T-helper 9 cell (primary cell): ENCODE measurements at places on chromosomes 1 and 21.

GRCh38 chr1:198633675-198634121 is 5.1 kb upstream of the PTPRC start:
- no peak for DNase-seq

DNA sequence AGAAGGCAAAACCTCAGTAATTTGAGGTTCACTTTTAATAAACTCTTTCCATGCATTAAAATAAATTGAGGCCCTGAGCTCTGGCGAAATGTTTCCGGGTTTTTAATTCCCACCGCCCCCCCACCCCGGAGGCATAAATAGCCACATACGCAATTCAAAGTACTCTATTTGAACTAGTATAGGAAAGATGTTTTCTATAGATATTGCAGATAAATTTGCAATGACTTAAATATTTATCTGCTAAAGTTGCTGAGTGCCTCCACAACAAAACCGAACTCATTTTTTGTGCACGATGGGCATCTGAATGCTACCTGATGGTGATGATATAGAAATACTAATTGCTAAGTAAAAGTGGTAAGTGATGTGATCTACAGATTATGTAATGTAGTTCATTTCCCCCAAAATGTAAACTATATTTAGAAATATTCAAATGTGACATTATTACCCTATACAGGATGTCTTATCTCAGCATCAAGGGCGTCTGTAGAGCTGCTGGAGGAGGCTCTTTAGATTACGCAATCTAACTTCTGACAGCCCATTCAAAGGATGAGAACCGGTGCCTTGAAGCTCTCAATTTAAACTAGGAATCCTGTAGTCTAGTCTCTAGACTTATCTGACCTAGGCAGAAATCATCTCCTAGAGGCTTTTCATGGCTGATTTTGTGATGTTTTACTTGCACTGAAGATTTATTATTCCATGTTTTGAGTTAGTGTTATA is 8.5 kb downstream of the IRF2BP2 start:
- no peak for DNase-seq

- DNase-seq = no peak
Observed at GRCh38 chr1:145918992-145919939, 749 bp upstream of the PEX11B start.

GRCh38 chr1:182113879-182114626 is 52.5 kb upstream of the ZNF648 start:
- no peak for DNase-seq

GRCh38 chr1:59272507-59272906 is 24.4 kb upstream of the FGGY start:
- no peak for DNase-seq

- no peak for DNase-seq
Observed at GRCh38 chr1:101200513-101200912, 36.3 kb upstream of the S1PR1 start.

GRCh38 chr21:45817345-45817744 is 164.2 kb upstream of the COL6A1 start:
- DNase-seq = no peak

GRCh38 chr1:33588726-33589125 is 116.3 kb downstream of the ZSCAN20 start:
- no peak for DNase-seq

GRCh38 chr1:19704247-19705113 is 39.8 kb downstream of the HTR6 start:
- DNase-seq = peak; percentile 62

GRCh38 chr1:213423041-213423440 is 372.0 kb downstream of the RPS6KC1 start:
- DNase-seq = no peak

GRCh38 chr1:42173155-42173933 is 8.8 kb upstream of the GUCA2A start:
- peak; percentile 63 for DNase-seq

- no peak for DNase-seq
Observed at GRCh38 chr1:75785320-75785982, 605 bp upstream of the RABGGTB start.

DNA sequence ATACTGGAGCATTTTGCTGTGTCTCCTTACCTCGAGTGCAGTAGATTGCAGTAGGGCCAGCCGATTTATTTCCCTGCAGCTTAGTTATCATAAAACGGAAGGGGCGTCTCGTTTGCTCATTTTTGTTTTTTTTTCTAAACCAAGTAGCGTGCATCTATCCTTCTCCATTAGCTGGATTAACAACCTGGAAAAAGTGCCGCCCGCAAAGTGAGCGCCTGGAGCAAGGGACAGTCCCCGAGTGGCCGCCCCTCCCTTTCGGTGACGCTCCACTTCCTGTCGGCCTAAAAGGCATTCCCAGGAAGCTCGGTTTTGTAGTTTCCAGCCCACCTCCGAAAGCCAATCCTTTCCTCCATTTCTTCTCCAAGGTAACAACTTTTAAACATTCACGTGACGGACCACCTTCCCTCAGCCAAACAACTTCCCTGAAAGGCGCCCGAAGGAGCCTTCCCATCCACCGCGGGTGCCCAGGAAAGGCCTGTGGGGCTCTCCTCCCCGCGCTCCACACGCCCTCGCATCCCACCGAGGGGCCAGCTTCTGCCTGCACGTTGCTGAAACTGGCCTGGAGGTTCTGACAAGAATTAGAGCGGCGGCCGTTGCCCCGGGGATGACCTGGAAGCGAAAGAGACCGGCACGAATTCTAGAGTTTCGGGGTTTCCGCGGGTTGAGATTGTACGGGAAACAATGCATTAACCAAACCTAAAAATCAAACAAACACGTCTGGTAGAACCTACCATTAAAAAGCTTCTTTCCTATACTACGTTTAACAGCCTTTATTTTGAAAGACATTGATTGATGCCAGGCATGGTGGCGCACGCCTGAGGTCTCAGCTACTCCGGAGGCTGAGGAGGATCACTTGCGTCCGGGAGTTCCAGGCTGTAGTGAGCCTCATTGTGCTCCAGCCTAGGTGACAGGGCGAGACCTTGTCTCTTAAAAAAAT is at the start of gene EXTL2:
Gene EXTL2 (minus strand): TSS at position 240 of the 937 bp plus-strand sequence. CDS start 6,085 bp downstream, outside the sequence.
- peak; percentile 49 for DNase-seq

DNA sequence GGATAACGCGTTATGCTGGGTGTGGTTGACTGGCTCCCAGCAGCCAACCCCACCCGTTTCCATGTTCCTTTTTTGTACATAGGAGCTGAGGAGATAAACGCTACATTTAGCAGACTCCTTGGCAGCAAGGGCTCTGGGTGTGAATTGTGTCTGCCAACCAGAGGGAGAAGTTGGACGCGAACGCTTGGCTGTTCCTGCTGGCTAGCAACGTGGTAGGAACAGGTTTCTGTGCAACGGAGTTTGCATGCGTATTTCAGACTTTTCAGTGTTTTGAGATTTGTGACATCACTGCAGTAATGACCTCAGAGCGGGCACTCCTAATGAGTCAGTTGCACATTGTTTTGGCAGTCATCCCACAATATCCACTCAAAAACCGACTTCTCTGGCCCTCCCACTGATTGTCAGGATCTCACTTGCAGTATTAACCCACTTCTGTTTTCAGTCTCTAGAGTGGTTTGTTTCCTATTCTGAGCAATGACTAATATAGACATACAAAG is 98.7 kb upstream of the RGS1 start:
- no peak for DNase-seq

GRCh38 chr1:220908757-220909156 is 29.5 kb downstream of the HLX start:
- DNase-seq = no peak

GRCh38 chr1:17056551-17056950 is 2.7 kb upstream of the SDHB start:
- DNase-seq = no peak

DNA sequence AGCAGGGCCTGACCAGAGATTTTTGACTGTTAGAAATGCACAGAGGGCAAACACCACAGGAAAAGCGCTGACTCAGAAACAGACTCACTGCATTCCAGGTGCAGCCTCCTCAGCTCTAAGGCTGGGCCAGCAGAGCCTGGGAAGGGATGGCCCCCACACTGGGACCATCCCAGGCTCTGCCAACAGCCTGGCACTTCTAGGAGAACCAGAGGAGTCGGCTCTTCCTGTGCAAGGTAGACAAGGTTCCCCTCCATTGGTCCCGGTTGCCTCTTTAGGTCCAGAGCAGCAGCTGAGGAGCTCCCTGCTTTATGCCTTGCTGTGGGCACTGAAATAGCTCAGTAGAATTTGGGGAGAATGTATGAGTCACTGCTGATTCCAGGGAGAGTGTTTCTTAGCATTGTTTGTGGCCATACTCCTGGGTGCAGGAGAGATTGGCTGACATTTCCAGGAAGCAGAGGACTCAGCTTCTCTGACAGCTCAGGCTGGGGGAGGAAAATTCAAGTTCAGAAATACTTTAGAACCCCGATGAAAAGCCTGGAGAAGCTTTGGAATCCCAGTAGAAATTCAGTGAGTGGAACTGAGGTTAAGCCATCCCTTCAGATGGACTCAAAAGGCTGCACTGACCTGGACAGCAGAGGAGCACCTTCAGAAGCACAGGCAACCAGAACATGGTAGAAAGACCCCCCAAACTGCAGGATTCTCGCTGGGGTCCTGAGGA is 19.7 kb downstream of the PRAMEF1 start:
- no peak for DNase-seq

- DNase-seq = no peak
Observed at GRCh38 chr1:161092621-161093028, 3.3 kb upstream of the NECTIN4 start.

GRCh38 chr21:20163167-20163566 is 835.0 kb upstream of the NCAM2 start:
- no peak for DNase-seq

DNA sequence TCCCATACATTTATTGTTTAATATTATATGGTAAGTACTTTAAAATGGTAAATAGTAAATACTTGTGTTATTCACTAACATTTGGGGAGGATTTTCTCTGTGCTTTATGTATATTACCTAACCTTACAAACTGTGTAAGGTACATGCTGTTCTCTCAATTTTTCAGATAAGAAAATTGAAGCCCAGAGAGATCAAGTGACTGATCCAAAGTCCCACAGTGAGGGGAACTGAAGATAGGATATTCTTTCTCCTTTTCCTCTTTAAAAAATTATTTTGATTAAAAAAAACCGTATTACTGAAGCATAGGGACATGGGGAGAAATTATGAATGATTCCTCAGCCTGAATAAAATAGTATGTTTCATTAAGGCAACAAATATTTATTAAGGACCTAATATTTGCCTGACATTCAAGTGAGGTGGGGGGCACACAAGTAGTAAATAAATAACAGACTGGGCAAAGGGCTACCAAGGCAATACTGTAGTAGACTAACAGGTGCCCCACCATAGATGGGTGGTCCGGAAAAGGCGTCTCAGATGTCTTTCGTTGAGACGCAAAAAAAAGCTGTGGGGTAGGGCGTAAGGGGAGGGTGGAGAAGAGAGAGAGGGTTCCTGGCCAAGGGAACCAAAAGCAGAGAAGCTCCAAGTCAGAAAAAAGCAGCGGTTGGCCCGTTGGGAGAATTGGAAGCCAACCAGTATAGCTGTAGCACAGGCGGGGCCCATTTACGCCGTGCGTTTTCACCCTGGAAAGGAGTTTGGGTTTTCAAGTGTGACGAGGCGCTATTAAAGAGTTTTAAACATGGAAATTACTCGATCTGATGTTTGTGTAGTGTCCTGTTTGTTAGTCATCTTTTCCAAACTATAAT is 944 bp upstream of the AGO3 start:
- peak; percentile 25 for DNase-seq

DNA sequence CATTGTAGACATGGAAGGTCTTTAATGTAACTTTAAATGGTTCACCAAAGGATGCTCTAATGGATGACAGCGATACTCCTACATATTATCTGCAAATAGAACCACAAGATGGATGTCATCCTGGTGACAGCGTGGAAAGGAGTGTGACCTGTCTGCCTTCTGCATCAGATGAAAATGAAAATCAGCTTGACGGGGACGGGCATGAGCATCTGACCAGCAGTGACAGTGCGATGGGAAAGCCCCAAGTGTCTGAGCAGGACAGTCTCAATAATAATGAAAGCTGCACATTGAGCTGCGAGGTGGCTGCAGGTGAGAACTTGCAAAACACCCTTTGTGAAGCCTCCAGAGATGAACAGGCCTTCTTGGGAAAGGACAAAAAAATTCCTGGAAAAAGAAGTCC is 25.2 kb downstream of the CNST start:
- DNase-seq = no peak

DNA sequence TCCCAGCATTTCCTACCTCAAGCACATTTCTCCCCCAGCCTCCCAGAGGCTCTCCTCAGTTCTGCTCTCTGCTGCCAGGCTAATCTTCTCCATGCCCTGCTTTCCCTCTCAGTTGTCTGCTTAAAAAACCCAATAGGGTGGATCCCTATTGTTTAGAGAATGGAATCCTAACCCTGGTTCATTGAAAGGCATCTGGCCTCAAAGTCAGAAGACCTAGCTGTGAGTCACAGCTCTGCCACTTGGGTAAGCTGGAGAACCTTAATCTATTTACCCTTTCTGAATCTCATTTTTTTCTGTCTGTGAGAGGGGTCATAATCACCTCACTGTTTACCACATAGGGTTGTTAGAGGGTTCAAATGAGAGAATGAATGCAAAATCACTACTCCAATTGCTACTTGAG is 12.5 kb upstream of the MYOC start:
- no peak for DNase-seq

- DNase-seq = no peak
Observed at GRCh38 chr21:37341254-37341960, 25.2 kb upstream of the DYRK1A start.

DNA sequence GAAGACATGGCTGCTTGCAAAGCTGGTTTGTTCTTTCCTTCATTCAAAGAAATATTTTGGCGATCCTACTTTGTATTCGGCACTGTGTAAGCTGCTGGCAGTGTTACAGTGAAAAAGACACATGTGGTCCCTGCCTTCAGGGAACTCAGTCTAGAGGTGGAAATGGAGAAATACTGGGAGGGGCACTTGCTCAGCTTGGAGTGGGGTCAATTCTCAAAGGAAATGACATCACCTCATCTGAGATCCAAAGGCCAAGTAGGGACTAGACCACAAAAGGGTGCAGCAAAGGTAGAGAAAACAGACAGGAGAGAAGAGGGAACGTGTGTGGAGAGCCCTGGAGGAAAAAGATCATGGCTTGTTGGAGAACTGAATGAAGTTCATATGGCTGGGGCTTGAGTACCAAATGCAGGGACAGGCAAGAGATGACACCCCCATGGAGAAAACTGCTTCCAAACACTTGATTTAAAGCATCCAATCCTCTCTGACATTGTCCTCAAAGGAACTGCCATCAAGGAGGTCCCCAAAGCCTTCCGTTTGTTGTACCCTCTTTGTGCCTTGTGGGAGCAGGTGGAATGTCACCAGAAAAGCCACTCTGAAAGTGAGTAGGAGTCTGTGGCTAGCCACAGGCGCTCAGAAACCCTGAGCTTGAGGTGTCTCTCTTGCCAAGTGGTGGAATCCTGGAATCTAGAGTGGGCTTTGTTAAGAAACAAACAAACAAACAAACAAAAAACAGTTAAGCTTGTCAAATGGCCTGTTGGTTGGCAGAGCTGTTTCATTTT is 48.3 kb upstream of the TDRD10 start:
- DNase-seq = no peak

- no peak for DNase-seq
Observed at GRCh38 chr21:44359396-44359795, 6.0 kb downstream of the TRPM2 start.

GRCh38 chr1:53769780-53770179 is 30.8 kb upstream of the GLIS1 start:
- DNase-seq = no peak
